MM.1S (cell line): ENCODE measurements at places on chromosomes 7 and 10.

GRCh38 chr10:31129271-31129670 is 97.6 kb upstream of the ZNF438 start:
- DNase-seq = no peak

DNA sequence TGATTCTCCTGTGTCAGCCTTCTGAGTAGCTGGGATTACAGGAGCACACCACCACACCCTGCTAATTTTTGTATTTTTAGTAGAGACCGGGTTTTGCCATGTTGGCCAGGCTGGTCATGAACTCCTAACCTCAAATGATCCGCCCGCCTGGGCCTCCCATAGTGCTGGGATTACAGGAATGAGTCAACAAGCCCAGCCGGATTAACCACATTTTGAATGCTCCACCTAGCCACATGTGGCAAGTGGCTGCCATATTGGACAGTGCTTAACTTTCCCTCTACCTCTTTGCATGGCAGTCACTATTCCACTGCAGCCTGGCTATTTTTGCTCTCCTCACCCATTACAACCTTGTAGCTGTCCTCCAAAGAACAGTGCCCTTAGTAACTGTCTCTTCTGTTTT is 160.1 kb downstream of the GATA3 start:
- DNase-seq = no peak

- no peak for DNase-seq
Measured at GRCh38 chr7:129786825-129787563, 165.8 kb downstream of the UBE2H start.

DNA sequence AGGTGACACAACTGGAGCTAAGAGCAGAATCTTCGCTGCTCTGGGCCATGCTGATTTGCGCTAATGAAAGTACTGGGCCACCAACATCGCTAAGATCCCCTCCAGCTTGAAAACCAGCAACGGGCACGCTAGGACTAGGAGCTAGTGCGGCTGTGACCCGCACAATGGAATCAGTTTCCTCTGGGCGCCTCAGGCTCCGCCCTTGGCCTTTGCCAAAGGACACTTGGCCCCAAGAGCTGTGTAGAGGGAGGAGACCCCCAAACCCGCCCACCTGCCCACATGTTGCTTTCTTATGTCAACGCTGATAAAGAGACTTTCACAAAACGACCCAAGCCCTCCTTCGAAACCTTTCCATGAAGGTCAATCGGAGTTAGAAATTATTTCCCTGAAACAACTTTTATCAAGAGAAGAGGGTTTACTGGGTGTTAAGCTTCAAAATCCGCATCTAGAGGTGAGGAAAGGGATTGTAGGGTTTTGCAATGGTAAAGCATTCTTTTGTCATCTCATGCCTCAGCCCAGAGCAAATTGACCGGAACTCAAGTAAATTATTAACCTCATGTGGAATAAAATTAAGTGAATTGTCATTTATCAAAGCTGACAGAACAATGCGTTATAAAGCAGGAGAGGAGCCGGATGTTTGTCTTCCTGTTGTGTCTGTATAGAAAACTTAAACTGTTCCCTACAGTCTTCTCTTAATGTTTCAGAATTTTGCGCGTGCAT is 9.4 kb downstream of the ABCB5 start:
- DNase-seq = no peak

DNA sequence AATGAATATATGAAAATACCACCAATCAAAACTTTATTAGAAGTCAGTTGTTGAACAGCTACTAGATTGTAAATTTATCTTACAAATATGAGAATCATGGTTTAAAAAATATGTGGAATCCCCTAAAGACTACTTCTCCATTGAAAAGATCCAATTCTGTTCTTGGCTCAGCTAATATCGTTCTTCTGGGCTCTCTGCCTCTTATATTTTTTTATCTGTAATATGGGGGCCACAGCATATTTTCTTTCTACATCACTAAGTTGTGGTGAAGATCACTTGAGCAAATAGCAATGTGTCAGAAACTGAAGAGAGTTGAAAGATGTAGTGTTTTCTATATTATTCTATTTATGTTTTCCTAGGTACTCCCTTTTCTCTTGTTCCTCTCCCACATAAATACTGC is 198.1 kb downstream of the FZD1 start:
- no peak for DNase-seq

DNA sequence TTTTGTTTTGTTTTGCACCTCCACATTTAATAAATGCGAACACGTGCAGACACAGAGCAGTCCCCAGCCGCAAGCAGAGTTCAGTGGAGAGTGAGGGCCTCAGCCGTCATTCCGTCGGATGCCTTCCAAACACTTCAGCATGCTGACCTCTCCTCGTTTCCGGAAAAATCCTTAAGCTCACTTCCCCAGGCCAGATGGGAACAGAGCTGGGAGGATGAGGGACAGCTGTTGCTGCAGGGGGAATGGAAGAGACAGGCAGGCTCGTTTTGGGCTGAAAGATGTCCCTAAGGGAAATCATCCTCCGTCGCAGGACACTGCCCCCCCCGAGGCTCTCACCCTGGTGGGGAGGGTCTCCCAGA is 17.2 kb upstream of the FGFR2 start:
- DNase-seq = no peak

DNA sequence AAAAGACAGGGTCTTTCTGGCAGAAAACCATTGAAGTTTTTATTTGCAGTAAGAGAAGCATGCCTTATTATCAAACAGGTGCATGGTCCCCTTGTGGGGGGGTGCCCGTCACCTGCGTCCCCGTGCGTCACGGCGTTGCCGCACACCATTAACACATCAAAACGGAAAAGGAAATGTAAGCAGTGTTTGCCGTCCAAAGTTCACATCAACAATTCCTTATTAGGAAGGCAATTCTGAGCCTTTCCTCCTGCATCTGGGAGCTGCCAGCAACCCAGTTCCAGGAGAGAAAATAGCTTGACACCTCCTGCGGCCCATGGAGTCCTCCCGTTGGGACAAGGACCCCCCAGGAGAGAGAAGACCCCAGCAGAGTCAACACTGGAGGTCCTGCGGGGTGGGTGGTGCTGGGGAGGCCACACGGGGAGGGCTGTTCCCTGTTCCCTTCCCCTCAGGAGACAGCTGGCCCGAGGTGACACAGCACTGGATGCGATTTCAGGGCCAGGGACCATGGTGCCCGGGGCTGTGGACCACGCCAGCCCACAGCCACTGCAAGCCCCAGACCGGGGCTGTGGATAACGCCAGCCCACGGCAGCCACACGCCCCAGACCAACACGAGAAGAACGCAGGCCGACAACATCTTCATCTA is 39.5 kb downstream of the DIP2C start:
- DNase-seq = no peak

DNA sequence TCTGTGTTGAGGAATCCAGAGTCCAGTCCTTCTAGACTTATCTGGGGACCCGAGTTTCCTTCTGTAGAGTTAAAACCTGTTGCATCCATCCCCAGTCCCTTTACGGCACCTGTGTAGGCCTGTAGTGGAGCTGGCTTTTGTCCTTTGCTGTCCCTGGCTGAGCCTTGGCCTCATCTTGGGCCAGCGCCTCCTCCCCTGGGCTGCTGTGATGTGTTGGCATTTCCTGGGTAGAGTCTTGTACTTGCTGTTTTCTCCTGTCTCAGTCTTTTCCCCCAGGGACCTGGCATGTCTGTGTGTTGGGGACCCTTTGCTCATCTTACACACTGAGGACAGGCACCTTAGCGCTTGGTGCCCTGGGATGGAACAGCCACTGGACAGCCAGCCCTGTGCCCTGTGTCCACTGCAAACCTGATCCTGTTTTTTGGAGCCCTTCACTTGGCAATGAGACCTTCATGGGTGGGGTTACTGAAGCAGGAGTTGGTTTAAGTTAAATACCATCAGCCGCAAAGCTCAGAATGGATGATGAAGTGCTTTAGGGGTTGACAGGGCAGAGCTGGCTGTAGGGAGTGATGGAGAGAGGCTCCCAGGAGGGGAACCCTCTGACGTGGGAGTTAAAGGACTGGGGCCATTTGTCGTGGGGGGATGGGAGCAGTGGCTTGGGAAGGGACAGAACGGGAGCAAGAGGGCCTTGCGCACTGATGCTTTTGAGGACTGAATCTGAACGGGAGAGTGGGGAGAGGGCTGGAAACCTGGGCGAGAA is 50.9 kb downstream of the CUX1 start:
- DNase-seq = no peak

GRCh38 chr7:96710544-96710943 is 898 bp upstream of the SEM1 start:
- no peak for DNase-seq

DNA sequence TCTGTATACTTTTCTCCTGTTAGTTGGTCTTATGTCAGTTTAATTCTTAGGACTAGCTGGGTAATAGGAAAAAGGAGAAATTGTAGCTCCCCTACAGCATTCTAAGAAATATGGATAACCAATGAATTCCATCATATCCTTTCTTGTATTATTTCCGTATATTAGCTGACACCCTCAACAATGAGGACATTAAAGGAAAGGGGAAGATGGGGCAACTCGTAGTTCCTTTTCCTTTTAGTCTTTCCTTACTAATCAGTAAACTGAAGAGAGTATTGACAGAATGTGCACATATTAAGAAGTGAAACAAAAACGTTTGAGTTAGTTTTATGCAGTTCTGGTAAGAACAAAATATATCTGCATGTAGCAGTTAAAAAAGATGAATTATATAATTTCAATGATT is 35.1 kb upstream of the C10orf67 start:
- no peak for DNase-seq

- DNase-seq = peak; percentile 37
Measured at GRCh38 chr7:94656925-94657731, 1.2 kb upstream of the SGCE start.

GRCh38 chr7:105760551-105761447 is 115.6 kb downstream of the ATXN7L1 start:
- no peak for DNase-seq

GRCh38 chr7:15284396-15284795 is 277.4 kb downstream of the AGMO start:
- no peak for DNase-seq

- no peak for DNase-seq
Measured at GRCh38 chr10:116030576-116030975, 242.4 kb downstream of the GFRA1 start.

- DNase-seq = no peak
Measured at GRCh38 chr7:25402532-25402931, 174.2 kb upstream of the NPVF start.

GRCh38 chr7:108845951-108846350 is 276.3 kb downstream of the DNAJB9 start:
- DNase-seq = no peak

DNA sequence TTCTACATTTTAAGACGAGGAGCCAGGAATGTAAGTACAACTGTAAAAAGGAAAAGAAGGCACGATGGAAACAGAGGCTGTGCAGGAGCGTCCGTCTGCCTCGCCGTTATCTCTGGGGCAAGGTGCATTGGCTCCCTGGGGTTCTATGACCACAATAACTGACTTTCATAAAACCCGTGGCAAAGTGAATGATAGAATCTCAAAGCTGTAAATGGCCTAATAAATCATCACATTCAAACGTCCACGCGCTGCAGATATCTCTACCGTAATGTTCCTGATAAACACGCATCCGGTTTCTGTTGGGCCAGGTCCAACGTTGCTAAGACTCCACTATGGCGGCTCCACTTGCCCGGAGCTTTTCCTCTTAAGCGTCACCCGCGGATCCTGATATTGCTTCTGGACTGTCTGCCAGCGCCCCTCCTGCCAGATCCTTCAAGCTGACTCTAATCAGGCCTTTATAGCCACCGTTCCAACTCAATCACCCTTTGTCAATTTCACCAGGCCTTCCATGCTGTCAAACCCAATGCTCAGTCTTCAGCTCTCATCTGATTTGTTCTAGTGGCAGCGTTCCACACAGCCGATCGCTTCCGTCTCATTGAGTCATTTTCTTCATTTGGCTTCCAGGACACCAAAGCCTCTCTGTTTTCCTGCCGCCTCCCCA is 265.6 kb upstream of the FOXK1 start:
- no peak for DNase-seq

DNA sequence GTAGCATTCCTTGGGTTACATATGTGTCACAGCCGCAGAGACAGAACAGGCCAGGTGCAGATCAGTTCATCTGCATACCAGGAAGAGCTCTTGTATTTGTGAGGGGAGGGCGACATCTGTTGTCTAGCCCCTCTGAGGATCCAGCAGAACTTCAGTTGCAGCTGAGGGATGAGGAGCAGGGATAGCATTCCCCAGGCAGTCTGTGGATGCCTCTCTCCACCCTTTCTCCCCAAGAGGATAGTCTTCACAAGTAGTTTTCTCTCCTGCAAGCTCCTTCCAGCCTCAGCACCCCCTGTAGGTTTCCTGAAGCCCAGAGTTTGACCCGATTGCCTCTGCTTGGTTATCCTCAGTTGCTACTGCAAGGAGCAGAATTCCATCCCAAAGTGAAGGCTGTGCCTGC is 2.6 kb downstream of the SCD start:
- DNase-seq = no peak

- DNase-seq = no peak
Measured at GRCh38 chr7:1101563-1102431, 13.9 kb downstream of the GPER1 start.

- DNase-seq = no peak
Measured at GRCh38 chr7:97126483-97127171, 9.1 kb downstream of the SDHAF3 start.

- no peak for DNase-seq
Measured at GRCh38 chr7:92698237-92698841, 108.1 kb upstream of the FAM133B start.

- DNase-seq = no peak
Measured at GRCh38 chr7:25752154-25752553, 399.8 kb upstream of the NFE2L3 start.

- peak; percentile 87 for DNase-seq
Measured at GRCh38 chr7:43850348-43851116, 18.8 kb downstream of the MRPS24 start.

GRCh38 chr10:111410740-111411139 is 333.9 kb downstream of the ADRA2A start:
- no peak for DNase-seq

- no peak for DNase-seq
Measured at GRCh38 chr10:48700493-48700892, 15.8 kb downstream of the WDFY4 start.

- DNase-seq = peak; percentile 91
Measured at GRCh38 chr10:124648738-124649137, 95.4 kb downstream of the FAM53B start.

DNA sequence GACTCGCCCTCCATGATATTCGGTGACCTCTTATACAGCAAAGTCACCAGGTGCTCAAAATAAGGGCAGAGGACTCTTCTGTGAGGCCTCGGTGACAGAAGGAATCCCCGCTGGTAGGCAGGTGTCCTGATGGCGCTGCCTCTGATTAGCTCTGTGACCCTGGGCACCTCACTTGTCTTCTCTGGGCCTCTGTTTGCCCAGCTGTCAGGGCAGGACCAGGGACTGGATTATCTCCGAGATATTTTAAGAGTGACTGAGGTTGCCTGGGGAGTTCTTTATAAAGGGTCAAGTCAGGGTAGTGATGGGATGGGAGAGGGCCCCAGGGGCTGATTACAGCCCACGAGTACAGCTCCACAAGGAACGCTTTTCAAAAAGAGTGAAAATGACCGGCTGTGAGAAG is 70.9 kb upstream of the SAMD8 start:
- DNase-seq = no peak

GRCh38 chr10:130357951-130358350 is 221.8 kb downstream of the GLRX3 start:
- no peak for DNase-seq
